ENCODE measurements at places on chromosomes 6 and 20.

- DNase-seq = no peak
Observed at GRCh38 chr6:169812257-169812644, 60.8 kb downstream of the ERMARD start.

- DNase-seq = no peak
Observed at GRCh38 chr20:57562541-57563465, 1.9 kb downstream of the PCK1 start.

- no peak for DNase-seq
Observed at GRCh38 chr6:48135323-48136084, 24.5 kb upstream of the PTCHD4 start.

- DNase-seq = no peak
Observed at GRCh38 chr6:145368075-145368474, 367.2 kb downstream of the EPM2A start.

DNA sequence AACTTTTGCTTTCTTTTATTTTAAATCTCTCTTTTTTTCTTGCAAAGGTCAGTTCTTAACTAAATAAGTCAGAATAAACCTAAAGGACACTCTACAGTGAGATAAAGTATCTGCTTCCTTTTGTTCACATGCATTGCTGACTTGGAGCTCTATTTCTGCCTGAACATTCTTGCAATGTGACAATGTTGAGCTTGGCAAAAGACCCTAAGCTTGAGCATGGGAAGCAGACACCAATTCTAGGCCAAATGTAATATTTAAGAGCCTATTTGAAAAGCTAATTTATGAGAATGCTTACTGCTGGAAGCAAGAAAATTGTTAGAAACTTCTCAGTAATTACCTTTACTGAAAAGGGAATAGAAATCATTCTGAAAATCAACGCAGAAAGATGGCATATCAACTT is 556.2 kb downstream of the CBLN4 start:
- no peak for DNase-seq
